ENCODE measurements at places on chromosomes 7 and 10.

DNA sequence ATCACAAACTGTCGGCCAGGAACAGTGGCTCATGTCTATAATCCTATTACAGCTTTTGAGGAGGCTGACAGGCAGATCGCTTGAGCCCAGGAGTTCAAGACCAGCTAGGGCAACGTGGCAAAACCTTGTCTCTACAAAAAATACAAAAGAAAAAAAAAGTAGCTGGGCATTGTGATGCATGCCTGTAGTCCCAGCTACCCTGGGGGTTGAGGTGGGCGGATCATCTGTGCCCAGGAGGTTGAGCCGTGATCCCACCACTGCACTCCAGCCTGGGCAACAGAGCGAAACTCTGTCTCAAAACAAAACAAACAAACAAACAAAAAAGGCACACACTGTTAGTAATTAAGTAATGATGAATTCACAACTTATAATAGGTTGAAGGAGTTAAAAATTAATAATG lies 441.5 kb upstream of the PCDH15 start:
- DNase-seq, result no peak

DNA sequence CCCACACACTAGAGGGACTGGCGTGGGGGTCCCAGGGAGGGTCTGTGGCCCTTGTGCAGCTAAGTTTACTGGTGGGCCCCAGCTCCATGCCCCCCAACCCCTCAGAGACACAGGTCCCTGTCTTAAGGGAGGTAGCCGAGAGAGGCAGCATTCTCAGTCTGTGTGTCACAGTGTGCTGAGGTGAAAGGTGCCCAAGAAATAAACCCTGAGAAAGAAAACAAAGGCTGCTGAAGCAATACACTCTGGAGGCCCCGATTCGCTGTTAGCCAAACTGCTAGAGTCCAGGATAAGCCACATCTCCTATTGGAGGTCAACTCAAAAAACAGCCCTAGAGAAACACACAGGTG lies 28.6 kb upstream of the NDST2 start:
- DNase-seq, result no peak

DNA sequence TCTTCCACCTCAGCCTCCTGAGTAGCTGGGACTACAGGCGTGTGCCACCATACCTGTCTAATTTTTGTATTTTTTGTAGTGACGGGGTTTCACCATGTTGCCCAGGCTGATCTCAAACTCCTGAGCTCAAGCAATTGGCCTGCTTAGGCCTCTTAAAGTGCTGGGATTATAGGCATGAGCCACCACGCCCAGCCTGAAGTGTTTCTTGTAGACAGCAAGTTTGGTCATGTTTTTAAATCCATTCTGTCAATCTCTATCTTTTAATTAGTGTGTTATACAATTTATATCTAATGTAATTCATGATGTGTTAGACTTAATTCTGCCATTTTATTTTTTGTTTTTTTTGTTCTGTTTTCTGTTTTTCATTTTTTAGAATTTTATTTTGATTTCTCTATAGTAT lies 17.2 kb upstream of the MXI1 start:
- no peak for DNase-seq

DNA sequence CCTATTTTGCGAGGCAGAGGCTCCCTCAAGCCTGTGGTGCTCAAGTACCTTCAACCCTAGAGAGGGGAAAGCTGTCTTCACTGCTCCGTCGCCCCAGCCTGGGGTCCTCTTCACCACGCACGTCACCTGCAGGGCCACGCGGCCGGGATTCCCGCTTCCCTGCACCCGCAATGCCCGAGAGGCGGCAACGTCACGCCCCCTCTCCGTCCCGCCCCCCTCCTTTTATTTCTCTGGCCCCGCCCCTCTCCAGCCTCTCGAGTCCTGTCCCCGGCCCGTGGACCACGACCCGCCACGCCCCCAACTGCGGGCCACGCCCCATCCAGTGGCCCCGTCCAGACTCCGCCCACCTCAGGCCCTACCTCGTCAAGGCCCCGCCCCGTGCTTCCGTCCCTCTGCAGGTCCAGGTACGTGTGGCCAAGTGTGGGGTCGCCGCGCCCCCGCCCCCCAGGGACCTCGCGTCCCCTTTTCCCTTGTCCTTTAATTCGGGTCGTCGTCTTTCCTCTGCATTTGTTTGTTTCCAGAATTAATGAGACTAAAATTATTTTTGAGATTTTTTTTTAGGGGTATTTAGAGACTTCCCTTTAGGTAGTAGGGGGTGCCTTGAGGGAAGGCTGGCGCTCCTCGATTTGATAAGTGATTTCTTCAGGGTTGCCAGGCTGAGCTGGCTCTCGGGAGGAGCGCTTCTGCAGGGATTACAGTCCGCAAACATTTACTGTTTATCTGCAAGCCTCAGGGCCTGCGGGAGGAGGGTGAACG lies 69.8 kb upstream of the BAIAP2L1 start:
- DNase-seq, result peak; percentile 44

- DNase-seq, result peak; percentile 59
These were observed 12.3 kb downstream of the CNPY1 start for GRCh38 chr7:155533827-155534690.

DNA sequence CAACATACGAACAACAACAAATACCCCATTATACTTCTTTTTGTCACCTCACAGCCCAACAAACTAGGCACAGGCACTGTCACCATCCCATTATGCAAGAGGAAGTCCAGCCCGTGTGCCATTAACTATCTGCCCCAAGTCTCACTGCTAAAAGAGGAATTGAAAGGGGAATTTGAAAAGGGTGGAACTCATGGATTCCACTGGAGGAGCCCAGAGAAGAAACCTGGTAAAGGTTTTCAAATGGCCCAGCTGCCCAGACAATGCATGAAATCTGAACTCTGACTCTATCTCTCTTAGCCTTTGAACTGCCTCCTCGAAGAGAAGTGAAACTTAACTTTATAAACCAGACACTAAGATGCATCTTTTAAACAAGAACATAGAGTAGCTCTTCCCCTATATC lies 130.0 kb downstream of the PLXNA4 start:
- DNase-seq, result no peak

DNA sequence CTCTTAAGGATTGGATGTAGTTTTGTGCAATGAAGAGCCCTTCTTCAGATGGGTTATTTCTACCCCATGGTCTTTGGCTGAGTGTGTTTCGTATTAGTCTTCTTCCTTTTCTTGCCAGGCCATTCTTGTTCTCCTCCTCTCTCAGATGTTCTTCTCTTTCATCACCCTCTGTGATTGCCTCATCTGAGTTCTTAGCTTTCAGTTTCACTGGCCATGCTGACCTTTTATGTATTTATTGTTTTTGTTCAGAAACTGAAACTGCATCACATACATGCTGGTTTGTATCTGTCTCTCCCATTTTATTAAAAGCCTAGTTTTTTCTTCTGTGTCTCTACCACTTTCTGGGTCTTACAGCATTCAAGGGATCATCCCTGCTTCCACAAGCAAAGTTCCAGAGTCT lies 21.7 kb upstream of the PCGF5 start:
- DNase-seq, result no peak

DNA sequence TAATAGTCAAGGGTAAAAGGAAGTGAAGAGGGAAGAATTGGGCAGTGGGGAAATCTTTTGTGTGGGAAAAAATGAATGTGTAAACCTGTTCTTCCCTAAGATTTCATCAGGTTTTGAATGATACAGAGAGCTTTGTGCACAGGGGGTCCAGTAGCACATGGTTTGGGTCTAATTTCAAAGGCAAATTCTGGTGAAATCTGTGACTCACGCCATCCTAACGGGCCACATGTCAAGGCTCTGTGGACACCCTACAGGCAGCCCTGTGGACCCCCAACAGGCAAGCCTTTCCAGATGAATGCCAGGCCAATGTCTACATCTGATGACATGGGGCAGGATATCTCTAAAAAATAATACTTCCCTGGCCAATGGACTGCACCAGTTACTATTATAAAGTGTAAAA lies 309.8 kb downstream of the PARD3 start:
- DNase-seq, result no peak

DNA sequence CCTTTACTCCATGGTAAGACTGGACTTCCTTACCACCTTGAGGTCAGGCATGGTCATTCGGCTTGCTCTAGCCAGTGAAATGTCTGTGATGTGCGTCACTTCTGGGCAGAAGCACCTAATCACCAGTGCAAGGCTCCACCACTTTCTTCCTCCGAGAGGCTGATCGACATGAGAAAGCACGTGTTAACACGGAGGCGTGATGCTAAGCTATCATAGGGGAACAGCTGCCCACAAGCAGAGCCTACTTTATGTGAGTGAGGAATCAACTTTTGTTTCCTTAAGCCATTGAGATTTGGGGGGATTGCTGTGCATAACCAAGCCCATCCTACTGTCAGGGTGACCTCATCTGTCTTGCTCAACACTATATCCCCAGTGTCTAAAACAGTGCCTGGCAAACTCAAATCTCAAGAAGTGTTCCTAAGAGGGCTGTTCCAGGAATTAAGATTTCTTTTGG lies 23.1 kb upstream of the SAR1A start:
- DNase-seq, result peak; percentile 49

DNA sequence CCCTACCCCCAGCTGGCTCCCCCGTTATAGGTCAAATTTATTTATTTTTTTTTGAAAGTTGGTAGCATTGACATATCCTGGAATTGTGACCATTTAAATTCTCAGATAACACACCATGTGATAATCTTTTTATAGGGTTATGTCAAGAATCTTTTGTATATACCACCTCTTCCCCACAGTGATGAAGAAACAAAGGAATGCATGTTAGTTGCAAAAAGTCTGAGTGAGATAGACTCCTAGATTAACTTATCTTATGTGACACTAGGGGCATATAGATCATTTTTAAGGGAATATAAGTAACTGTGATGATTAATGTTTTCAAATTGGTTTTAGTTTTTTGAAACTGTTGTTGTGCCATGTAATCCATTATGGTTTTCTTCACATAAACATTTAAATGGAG lies 68.3 kb downstream of the MLLT10 start:
- no peak for DNase-seq

- DNase-seq, result peak; percentile 88
These were observed 86.4 kb downstream of the MYL10 start for GRCh38 chr7:101542527-101543241.

GRCh38 chr10:68601501-68602265 lies 41.5 kb downstream of the TET1 start:
- peak; percentile 48 for DNase-seq

- no peak for DNase-seq
These were observed 17.8 kb upstream of the GPAM start for GRCh38 chr10:112201334-112201733.

- DNase-seq, result peak; percentile 45
These were observed 350.6 kb downstream of the TFEC start for GRCh38 chr7:115679976-115680375.

GRCh38 chr7:105766421-105767073 lies 109.9 kb downstream of the ATXN7L1 start:
- no peak for DNase-seq

GRCh38 chr7:23893176-23893941 lies 183.3 kb downstream of the STK31 start:
- DNase-seq, result no peak

GRCh38 chr10:123117644-123118417 lies 17.9 kb upstream of the HMX3 start:
- no peak for DNase-seq

DNA sequence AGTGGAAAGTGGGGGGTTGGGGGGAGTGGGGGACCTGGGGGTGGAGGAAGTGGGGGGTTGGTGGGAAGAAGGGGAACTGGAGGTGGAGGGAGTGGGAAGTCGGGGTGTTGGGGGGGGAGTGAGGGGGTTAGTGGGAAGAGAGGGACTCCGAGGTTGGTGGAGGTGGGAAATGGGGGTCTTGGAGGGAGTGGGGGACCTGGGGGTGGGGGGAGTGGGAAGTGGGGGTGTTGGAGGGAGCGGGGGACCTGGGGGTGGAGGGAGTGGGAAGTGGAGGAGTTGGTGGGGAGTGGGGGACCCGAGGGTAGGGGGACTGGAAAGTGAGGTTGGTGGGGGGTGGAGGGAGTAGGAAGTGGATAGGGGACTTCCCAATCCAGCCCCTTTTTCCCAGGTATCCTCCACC lies 906 bp upstream of the MMD2 start:
- DNase-seq, result no peak

DNA sequence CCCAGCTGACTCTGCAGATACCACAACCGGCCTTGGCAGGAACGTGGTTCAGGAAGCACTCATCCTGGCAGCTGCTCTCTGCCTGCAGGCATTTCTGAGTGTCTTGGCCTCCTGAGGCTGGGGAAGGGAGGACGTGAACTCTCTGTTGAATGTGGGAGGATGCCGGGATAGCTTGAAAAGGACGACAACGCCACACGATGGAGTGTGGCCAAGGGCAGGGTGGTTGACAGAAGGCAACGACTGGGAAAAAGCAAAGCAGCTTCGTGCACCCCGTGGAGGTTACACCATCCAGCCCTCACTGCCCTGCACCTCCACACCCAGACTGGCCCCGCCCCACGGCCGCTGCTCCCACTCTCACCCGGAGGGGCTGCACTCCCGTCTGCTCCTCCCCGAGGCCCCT lies 466.1 kb upstream of the FOXK1 start:
- DNase-seq, result no peak

GRCh38 chr7:55931421-55932151 lies 20.1 kb upstream of the MRPS17 start:
- DNase-seq, result no peak

All from Karpas-422 (cell line).